Occipital lobe (tissue), 3 donors: ENCODE measurements at places on chromosomes 2 and 18. TPM values are rescaled to one million over a fixed set of nuclear protein-coding genes. Genes with fewer than 3 reads are reported as not detected.
A peak's percentile ranks its signal among the peaks of the same experiment; 100 is the strongest.

Gene CCDC85A
- 38.8 TPM for total RNA-seq

DNA sequence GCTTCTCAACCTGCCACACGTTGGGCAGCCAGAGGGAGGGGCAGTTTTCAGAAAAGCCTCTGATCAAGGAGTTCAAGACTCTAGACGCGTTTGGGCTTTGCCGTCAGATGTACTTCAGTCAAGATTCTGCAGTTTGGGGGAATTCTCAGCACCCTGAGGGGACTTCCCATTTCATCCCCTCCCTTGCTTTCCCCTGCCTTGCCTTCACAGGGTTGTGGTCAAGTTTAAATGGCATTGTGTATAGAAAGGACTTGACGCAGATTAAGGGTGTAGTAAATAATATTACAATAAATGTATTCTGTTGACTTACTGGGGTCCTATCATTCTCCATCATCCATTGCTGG is 198.3 kb upstream of the NABP1 start:
- no peak for DNase-seq

DNA sequence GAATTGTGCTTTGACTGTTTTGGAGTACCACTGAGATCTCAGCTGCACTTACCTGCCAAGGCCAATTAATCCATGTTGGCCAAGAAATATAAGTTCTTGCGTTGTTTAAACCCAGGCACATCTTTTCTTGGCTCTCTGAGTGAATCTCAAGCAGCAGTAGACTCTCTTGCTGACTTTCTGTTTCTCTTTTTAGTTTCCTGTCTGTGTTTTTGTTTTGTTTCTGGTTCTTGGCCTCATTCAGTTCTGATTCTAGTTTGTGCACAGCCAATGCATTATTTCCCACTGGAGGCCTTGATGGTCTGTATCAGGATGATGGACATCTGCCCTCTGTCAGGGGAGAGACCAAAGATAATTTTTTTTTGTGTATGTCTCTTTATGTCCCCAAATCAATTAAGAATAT is 379.4 kb downstream of the CDH2 start:
- no peak for DNase-seq

GRCh38 chr2:1233281-1233680 is 180.0 kb upstream of the TPO start:
- DNase-seq = no peak

Gene EEF1B2
- total RNA-seq = 522 TPM

GRCh38 chr2:215028231-215028630 is 110.2 kb downstream of the ABCA12 start:
- DNase-seq = no peak

- DNase-seq = no peak
Measured at GRCh38 chr18:492451-492850, 8.1 kb downstream of the COLEC12 start.

DNA sequence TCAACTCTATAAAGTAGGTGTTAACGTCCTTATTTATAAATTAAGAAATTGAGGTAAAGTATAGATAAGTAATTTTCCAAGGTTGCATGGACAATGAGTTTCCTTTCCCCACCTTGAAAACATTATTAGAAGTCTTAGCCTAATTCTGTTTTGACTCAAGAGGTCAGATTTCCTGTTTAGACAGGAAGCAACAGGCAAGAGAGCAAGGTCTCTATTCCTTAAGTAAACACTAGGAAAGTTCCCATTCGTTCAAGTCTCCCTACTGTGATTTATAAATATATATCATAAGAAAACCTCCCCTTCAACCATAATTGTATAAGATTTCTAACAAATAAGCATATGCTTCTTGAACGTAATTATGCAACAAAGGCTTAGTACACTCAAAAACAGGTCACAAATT is 40.3 kb downstream of the CLASP1 start:
- no peak for DNase-seq

GRCh38 chr18:8450898-8451665 is 158.2 kb upstream of the RAB12 start:
- no peak for DNase-seq

DNA sequence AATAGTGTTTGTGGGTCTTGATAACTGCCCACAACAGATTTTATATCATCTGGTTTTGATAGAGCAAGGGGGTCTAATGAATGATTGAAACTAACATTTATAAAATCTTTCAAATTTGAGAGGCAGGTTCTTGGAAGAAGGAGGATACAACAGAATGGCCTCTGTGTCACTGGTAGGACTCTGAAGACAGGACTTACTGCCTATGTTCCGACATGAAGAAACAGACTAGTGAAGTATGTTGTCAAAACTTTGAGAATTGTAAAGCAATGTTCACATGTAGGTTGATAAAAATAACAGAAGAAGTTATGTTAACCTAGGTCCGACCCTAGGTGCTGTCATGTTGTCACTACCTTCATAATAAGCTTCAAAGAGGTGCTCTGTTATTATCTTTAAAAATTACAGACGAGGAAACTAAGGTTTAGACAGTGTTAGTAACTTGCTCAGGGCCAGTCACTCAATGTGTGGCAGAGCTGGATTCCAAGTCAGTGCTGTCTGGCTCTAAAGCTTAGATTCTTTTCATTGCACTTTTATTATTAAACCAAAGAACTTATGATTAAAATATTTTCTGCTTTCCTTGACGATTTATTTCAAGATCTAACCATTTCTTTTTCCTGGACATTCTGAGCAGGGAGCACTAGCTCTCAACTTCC is 146.2 kb downstream of the RPIA start:
- no peak for DNase-seq

Gene ANKRD30BL
- total RNA-seq = 27.9 TPM

Gene GRHL1
- 4.1 TPM for total RNA-seq

Gene NOL4
- 137 TPM for total RNA-seq

DNA sequence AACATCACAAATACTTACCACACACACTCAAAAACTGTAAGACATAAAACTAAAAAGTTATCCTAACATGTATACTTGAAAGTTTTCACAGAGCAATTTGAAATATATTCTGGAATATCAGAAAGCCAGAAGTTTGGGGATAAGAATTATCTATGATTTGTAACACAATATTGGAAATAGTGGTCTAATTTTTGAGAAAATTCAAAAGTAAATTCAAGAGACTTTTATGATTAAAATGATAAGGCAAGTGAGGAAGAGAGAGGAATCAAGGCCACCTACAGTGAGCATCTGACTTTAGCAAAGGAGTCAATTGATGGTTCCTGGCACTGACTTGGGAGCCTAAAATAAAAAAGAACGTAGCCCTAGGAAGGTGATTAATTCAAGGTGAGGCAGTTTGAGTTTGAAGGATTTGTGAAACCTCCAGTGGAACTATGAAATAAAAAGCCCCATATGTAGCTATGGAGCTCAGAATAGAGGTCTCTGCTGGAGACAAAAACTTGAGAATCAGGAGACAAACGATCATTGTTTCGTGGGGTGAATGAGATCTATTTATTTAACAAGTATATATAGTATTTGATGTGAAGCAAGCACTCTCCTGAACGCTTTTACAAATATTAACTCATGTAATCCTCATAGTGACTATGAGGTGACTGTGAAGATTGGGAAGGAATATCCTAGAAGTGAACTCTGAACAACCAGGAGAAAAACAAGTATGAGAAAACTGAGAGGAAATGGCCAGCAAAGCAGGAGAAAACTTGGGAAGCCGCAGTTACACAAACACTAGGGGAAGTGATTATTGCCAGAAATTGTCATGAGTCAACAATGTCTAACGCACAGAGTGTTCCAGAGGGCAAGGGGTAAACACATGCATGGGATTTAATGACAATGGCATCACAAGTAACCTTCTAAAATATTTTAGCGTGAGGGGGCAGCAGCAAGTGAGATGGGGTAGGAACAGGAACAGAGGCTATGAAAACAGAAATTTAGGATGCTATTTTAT is 12.8 kb downstream of the TFPI start:
- no peak for DNase-seq

Gene CCDC74A
- total RNA-seq = 4.1 TPM

DNA sequence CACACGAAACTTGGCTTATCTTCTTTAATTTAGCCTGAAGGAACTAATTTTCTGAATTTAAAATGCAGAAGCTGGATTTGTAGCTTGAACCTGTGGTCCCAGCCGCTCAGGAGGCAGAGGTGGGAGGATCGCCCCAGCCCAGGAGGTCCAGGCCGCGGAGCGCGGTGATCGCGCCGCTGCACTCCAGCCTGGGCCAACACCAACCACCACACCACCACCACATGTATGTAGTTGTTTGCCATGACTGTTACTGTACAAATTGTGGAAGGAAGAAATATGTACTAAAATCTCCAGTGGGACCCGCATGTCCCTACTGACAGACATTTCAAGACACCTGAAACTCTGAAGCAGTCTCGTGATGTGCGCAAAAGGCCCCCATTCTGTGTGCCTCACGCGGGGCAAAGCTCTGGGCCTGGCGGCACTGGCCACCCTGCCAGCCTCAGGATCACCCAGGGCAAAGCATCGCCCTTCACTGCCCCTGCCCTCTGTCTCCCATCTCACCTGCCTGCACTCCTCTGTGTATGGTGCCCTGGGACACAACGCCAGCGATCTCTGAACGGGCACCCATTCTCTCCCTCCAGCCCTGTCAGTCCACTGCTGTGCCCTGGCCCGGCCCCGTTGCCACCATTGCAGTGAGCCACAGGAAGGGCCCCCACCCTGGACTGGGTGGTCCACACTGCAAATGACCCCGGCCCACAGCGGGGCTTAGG is 10.1 kb upstream of the ADI1 start:
- DNase-seq = no peak

- peak; percentile 9 for DNase-seq
Measured at GRCh38 chr18:56003009-56003719, 415.2 kb upstream of the TCF4 start.

- DNase-seq = no peak
Measured at GRCh38 chr2:36246320-36246990, 109.1 kb upstream of the CRIM1 start.

DNA sequence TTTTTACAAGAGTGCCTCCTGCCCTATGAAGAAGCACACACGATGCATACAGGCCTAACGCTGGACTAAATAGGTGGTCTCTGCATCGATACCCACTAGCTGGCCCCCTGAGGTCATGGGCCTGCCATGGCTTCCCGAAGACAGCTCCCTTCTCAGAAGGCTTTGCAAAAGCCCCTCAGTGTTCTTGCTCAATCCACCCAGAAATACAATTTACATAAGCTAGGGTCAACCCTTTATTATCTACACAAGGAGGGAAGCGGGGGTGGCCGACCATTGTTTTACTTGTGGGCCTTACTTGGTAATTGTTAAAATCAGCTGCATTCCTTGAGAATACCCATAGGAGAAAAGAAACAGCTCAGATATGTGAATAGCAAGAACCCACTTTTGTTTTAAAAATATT is 28.5 kb downstream of the UXS1 start:
- DNase-seq = no peak

- no peak for DNase-seq
Measured at GRCh38 chr2:118475622-118476205, 371.7 kb downstream of the EN1 start.

DNA sequence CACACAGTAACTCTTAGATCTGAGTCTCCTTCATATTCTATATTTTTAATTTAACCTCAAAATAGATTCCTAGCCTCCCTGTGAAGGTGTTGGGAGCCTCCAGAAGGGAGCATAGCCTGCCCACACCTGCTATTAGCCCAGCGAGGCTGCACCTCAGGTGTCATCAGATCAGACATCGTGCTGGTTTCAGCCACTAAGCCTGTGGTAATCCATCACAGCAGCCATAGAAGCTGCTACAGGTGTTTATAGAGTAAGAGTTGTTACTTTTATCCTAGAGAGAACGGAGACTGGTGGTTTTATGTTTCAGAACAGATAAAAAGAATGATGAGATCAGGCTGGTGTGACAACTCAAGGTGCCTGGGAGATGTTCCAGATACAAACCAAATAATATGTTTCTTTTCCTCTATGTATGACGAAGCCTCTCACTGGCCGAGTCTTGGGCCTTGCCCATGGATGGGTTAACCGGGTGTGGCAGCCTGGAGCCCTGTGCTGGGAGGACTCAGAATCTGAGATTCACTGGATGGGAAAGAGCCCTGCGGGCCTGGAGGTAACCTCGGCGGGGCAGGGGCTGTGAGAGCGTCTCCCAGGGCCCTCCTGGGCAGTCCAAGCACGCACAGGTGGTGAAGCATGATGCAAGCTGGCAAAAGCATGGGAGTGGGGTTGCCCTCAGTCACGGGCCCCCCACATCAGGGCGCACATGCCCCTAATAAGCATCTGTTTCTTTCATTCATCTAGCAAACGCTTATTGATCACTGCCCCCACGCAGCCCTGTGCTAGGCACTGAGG is 73.7 kb downstream of the MRPS9 start:
- no peak for DNase-seq

- no peak for DNase-seq
Measured at GRCh38 chr18:12517142-12517825, 109.6 kb downstream of the PRELID3A start.

Gene MBD2
- total RNA-seq = 20.1 TPM

Gene MALL
- 0.94 TPM for total RNA-seq

- no peak for DNase-seq
Measured at GRCh38 chr2:7887441-7887840, 794.4 kb upstream of the ID2 start.

GRCh38 chr2:198478361-198478760 is 674.0 kb downstream of the PLCL1 start:
- DNase-seq = no peak

DNA sequence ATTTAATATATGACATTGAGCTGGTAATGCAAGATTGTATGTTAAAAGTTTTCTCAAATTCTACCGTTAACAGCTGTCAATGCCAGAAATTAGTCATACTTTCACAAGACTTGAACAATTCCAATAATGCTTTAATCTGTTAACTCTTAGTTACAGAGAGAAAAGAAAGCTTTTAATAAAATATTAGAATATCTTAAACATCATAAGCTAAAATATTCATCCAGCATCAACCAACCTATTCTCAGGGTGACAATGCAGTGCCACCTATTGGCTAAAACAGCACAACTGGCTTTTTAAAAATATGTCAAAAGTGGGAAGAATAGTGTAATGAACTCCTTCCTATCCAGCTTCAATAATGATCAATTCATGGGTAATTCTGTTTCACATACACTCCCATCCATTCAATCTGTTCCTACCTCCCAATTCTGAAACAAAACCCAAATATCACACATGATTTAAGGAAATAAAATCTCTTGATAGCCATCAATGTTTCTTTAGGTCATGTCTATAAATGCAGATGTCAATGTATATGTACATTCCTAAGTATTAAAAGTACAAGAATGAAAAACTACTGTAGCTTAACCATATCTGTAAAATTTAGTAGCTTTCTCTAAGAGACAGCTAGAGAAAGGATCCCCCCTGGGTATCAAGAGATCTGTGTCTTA is 79.8 kb upstream of the CCDC141 start:
- DNase-seq = no peak

- no peak for DNase-seq
Measured at GRCh38 chr2:126381091-126381490, 274.9 kb upstream of the GYPC start.

DNA sequence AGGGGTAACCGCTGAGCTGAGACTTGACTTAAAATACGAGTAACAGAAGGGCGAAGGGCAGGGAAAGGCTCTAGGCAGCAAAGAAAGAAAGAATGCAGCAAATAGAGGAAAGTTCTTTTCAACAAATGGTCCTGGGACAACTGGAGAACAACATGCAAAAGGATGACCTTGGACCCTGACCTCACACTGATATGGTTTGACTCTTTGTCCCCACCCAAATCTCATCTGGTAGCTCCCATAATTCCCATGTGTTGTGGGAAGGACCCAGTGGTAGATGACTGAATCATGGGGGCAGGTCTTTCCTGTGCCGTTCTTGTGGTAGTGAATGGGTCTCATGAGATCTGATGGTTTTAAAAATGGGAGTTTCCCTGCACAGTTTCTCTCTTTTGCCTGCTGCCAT is 33.9 kb downstream of the ST3GAL5 start:
- DNase-seq = no peak
